Globus pallidus (tissue), 1 donor: ENCODE measurements at places on chromosomes 7 and 10.
A peak's percentile ranks its signal among the peaks of the same experiment; 100 is the strongest.

DNA sequence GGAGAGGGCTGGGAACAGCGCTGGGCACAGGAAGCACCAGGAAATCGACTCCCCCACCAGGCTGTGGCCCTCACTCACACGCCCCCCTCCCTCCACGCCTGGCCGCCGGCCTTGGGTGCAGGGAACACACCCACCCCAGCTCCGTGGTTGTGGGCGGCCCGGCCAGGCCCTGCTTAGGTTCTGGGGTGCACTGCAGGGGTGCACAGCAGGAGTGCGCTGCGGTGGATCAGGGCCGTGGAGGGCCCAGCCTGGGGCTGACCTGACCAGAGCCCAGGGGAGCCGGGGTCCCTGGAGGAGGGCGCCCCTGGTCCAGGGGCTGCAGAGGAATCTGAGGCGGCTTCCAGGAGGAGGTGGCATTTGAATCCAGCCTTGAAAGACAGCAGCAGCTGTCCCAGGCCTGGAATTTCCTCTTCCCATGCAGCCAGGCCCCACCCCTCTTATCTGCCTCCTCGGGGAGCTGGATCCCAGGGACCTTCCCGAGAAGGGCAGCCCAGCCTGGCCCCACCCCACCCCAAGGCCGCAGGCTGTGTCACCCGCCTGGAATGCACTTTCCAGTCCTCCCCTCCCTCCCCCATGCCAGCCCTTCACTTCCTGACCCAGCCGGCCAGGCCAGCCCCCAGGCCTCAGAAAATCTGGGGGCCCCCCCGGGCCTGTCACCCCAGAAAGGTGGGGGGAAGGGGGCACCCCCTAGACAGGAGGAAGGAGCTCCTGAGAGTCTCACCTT is 18.4 kb upstream of the PDGFA start:
- DNase-seq: no peak

DNA sequence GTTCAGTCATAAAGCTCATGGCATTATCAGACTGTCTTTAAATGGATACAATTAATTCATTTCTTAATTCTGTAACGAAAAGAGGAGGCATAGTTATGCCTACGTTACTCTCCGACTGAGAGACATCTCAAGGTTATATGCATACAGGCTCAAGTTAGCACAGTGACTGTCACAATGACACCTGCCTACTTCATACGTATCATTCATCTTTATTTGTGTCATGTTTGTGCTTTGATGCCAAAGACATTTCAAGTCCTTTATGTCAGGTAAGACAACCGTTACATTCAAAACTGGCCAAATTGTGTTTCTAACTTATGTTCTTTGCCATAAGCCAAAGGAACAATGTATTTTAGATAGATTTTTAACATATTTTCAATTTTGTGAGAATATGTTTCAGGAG is 328.8 kb upstream of the NRG3 start:
- DNase-seq: no peak

- DNase-seq: no peak
Measured at GRCh38 chr7:148856891-148857290, 27.2 kb downstream of the EZH2 start.

DNA sequence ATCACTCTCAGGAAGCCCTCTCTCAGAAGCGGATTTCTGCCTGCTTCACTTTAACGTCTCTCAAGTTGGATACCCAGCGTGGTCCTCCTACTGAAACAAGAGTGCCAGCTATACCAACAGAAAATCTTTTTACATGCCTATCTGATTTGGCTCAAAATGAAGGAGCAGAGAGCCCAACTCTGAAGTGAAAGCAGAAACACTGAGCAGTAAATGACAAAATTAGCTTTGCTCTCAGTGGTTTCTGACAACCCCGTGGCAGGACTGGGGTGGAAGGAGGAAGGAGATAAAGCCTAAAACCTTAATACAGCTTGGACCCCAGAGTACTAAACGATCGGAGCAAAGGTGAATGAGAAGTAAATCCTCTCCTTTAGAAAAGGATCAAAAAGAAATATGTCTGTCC is 25.1 kb upstream of the GPR37 start:
- DNase-seq: no peak

GRCh38 chr10:132023092-132023811 is 41.5 kb upstream of the BNIP3 start:
- peak; percentile 72 for DNase-seq

- DNase-seq: no peak
Measured at GRCh38 chr10:43905512-43906236, 257.0 kb upstream of the ZNF32 start.

GRCh38 chr10:114492351-114493037 is 88.2 kb upstream of the AFAP1L2 start:
- no peak for DNase-seq

- DNase-seq: no peak
Measured at GRCh38 chr7:47932466-47933037, 15.7 kb downstream of the PKD1L1 start.

GRCh38 chr7:101450064-101450463 is 87.4 kb downstream of the COL26A1 start:
- DNase-seq: no peak

DNA sequence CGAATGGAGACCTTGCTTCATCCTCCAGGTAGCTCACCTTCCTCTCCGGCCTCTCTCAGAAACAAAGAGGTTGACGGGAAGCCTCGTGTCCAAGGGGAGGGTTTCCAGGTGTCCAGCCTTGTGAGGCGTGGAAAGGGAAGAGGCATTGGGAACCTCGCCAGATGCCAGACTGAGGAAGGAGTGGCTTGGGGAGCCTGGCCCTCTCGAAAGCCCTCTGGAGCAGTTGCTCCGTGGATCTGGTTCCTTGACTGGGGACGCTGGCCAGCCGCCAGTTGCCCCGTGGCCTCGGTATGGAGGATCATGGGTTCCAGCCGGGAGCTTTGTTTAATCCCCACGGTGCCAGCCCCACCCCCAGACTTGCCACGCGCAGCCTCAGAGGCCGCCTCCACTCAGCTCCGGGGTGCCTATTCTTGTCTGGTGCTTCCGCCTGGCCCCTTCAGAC is 30.3 kb upstream of the SUN1 start:
- no peak for DNase-seq

GRCh38 chr7:42550706-42551470 is 313.9 kb upstream of the GLI3 start:
- DNase-seq: no peak

DNA sequence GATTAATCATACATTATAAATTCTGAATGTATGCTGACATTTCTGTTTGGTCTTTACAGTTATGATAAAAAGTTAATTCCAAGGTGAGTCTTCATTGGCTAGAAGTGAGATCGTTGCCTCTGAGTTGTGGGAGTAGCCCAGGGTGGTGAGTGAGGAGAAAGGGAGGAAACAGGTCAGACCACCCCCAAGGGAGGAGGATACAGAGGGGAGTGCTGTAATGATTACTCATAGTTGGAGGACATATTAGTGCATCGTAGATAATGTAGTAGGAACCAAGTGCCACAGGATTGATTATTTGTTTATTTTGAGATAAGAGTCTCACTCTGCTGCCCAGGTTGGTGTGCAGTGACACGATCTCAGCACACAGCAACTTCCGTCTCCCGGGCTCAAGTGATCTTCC is 672.2 kb downstream of the INHBA start:
- no peak for DNase-seq

DNA sequence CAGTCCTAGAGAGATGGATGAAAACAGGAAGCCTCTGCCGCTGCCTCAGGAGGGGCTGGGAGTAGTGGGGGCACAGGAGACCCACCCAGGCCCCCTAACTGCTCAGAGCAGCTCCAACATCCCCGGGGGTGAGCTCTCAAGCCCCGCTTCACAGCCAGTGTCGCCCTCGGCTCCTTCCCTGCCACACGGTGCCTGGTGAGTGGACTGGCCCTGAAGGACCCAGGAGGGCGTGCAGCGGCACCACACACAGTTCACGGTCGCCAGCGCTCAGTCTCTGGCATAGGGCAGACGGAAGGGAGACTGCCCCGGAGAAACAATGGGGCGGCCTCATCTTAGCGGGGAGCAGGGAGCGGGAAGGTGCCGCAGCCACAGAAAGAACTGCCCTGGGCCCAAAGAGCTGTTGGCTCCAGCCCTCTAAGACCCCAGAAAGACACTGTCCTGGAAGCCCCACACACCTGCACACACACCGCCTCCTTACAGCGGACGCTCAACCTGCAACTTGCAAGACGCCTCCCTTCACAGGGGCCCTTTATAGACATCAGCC is 1.2 kb downstream of the CLDN15 start:
- DNase-seq: no peak

DNA sequence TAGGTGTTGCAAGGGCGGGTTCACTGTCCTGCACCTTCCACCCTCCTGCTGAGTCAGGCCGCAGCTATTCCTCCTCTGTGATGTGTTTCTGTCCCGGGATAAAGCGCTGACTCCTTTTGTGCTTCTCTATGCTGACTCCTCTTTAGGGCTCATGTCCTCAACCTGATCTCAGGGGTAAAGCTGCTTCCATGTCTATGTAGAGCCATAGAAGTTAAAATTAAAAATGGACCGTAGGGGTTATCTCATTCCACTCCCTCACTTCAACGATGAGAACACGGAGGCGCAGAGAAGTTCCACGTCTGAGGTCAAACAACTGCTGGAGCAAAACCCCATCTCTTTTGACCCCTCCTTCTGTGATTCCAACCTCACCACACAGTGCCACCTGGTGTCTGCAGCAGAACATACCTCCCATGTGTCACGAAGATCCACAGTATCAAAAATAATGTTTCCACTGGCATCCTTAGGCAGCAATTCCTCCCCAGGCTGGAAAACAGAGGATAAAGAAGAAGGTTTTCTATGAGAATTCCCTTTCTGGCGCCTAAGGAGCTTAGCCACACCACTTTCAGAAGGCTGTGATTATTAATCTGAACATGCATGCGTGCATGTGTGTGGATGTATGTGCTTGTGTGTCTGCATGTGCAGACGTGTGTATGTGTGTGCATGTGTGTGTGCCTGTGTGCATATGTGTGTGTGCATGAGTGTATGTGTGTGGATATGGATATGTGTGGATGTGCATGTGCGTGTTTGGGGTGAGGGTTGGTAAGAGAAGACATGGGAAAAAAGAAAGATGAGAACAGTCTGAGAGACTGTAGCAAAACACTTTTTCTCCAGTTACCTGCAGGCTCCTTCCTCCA is 81.2 kb upstream of the UCN3 start:
- no peak for DNase-seq
